ENCODE measurements at places on chromosomes 12 and 14. TPM values are rescaled to one million over a fixed set of nuclear protein-coding genes. Genes with fewer than 3 reads are reported as not detected.

DNA sequence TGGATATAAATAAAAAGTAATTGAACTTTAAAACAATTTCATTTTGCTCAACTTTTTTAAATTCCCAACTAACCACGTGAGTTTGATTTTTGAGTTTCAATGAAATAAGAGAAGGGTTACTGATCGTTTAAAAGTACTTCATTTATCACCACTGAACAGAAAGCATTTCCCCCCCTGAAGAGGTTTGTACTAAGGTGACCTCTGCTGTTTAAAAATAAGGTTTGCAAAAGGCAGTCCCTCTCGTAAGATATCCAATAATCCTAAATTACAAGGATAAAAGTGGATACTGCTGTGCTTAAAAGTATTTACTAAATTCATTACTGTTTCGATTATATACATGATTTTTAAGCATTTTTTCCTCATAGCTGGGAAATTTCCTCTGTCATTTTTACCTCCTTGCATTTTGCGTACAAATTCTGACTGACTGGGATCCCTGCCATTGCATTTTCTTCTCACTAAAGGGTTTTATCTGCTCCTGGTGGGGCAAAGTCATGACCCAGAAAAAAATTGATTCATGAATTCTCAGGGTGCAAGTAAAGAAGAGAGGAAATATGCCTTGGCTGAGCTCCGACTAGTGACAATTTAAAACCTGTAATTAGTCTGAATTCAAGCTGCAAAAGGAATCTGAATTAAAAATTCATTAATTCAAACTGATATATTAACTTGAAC, 463.8 kb downstream of the PRKD1 start:
- DNase-seq, result no peak
- no peak overlapping the region for H3K27ac ChIP-seq
- no peaks in the 10 kb centered on the region for H3K4me1 ChIP-seq
- no peaks in the 10 kb centered on the region for H3K27me3 ChIP-seq

DNA sequence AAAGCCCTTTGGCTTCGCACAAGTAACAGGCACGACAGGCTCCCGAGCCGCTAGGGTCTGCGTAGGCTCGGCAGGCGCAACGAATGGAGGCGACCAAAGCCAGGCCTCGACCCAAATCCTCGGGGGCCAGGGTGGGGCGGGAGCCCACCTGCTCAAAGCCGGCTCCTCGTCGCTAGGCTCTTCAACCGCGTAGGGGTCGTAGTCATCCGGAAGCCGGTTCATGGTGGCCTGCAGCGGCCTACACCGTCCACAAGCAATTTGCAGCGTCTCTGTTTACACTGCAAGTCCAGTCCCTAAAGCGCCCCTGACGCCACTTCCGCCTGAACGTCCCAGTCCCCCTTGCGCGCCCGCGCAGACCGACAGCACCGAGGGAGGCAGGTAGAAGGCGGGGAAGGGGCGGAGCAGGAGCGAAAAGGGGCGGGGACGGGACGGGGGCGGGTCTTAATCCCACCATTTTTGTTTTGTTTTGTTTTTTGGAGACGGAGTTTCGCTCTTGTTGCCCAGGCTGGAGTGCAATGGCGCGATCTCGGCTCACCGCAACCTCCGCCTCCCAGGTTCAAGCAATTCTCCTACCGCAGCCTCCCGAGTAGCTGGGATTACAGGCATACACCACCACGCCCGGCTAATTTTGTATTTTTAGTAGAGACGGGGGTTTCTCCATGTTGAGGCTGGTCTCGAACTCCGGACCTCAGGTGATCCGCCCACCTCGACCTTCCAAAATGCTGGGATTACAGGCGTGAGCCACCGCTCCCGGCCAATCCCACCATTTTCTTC, at the start of gene EAPP:
TSS of gene EAPP (minus strand) at position 295 of the 774 bp plus-strand sequence. CDS start at position 222, 73 bp downstream.
- peak within 1 kb of the TSS; percentile 27 for H3K27ac ChIP-seq
- peak; percentile 99 for DNase-seq
- peaks cover 13% of the 10 kb centered on the region for H3K36me3 ChIP-seq

DNA sequence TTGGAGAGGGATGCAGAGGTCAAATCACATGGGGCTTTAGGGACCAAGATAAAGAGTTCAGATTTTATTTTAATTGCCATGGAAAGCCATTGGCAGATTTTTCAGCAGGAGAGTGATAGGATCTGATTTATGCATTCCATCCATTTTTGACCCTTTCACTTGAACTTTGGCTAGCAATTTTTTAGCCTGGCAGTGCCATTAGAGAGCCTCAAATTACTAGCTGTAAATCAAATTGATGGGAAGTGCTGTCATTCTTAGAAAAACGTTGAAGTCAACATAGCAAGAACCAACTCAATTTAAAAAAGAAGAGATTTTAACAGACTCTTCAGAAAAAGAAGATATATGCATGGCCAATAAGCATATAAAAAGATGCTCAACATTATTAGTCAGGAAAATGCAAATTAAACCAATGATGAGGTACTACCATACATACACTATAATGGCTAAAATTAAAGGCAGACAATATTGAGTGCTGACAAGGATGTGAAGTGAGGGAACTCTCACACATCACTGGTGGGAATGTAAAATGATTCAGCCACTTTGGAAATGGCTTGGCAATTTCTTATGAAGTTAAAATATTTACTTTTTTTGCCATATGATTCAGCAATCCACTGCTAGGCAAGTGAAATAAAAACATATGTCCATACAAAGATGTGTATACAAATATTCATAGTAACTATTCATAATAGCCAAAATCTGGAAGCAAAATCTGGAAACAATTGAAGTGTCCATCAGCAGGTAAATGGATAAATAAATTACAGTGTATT, 89.7 kb downstream of the PTCSC3 start:
- DNase-seq, result no peak
- H3K4me3 ChIP-seq, result no peak overlapping the region
- no peak overlapping the region for H3K27ac ChIP-seq
- no peaks in the 10 kb centered on the region for H3K27me3 ChIP-seq
- no peaks in the 10 kb centered on the region for H3K36me3 ChIP-seq
- peaks cover 10% of the 10 kb centered on the region for H3K4me1 ChIP-seq

DNA sequence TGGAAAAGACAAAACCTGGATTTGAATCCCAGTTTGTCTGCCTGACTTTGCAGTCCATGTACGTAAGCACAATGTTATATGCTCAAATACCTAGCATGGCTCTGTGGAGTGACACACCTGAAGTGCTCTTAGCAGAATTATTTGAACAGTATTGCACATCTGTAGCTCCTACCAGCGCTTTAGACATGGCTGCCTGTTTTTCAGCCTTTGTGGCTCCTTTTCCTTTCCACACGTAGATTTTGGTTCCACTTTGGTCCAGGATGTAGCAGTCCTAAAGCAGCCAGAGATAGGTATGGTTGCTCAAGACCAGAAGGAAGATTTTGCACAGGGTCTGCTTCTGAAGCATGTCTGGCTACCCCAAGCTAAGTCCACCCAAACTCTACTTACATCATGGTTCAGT, 9.1 kb downstream of the AVIL start:
- H3K4me1 ChIP-seq, result no peaks in the 10 kb centered on the region
- no peak overlapping the region for H3K27ac ChIP-seq
- no peaks in the 10 kb centered on the region for H3K27me3 ChIP-seq
- no peaks in the 10 kb centered on the region for H3K36me3 ChIP-seq
- DNase-seq, result no peak

TUNAR gene
- not detected for total RNA-seq

CCDC91 gene
- total RNA-seq, result 35.8 TPM

KLHL33 gene
- total RNA-seq, result not detected
